ENCODE measurements at places on chromosomes 2 and 18.

- DNase-seq = no peak
Measured at GRCh38 chr2:170024721-170025120, 153.2 kb upstream of the MYO3B start.

GRCh38 chr2:45964223-45964841, 312.9 kb downstream of the PRKCE start:
- DNase-seq = no peak

- no peak for DNase-seq
Measured at GRCh38 chr2:218405746-218406208, 6.1 kb downstream of the CTDSP1 start.

- DNase-seq = no peak
Measured at GRCh38 chr18:6333981-6334380, 80.7 kb downstream of the L3MBTL4 start.

DNA sequence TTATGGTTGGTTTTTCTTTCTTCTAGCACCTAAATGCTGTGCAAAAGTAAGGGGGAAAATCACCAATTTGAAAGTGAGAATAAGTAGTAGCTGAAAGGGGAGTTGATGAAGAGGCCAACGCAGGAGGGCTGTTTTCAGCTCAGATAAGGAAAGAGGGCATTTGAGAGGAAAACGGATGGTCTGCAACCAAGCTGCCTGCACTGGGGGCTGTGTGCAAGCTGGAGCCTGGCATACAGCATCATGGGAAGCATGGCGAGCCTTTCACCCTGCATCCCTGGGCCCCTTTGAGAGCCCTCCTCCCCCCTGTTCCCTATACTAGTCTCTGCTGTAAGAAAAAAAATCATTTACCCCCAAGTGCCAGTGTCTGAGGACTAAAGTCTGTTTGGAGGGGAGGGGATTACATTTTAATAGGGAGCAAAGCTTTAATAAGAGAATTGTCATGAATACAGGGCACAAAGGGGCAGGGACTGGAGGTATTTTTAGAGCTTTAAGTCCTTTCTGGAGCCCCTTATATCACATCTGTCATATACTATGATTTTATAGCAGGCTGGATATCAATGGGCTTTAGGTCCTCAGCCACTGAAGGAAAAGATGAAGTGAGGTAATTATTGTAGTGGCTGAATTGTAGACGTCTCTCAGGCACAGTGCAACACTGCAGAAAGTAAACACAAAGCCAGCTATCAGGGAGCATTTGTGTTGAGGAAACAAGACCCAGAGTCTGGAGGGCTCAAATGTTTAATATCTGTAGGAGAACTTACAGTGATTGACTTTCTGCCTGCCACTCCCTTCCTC, 120.7 kb downstream of the FSHR start:
- DNase-seq = no peak

GRCh38 chr2:223084873-223085272, 32.9 kb downstream of the KCNE4 start:
- DNase-seq = no peak

DNA sequence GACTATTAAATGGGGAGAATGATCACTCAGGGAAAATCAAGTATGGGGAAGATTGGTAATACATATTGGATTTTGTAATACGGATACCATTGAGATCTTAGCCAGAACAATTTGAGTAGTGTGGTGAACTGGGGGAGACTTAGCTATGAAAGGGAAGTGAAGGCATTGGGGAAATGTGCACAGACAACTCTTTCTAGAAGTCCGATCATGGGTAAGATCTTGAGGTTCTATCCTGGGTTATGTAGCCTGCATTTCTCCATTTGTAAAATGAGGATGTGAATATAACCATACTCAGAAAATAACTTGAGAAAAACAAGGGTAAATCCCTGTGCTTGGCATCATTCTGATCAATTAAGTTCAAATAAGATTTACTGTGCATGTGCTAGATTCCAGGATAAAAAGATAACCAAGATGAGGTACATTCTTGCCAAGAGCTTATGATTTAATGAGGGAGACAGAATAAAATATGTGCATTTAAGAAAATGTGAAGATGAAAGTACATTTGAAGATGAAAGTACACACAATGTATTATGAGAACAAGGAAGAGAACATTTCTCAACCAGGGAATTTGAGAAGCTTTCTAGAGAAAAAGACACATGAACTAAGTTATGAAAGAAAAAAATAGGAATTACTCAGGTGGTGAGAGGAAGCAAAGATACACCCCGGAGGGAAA, 49.5 kb downstream of the SLC40A1 start:
- DNase-seq = no peak

DNA sequence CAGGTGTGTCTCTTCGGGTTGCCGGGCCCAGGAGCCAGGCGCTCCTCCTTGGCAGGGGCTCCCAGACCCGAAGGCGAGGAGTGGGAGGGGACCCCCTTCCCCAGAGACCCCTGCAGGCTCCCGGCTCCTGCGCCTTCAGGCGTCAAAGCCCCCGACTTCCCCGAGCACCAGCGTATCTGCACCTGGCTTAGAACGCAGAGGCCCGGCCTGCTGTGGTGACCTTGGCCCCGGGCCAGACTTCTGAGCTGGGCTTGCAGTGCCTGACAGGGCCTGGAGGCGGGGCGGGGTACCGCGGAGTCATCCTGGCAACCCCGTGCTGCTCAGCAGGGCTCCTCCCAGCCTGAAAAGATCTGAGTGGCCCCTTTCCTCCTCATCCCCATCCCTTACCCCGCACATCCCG, 27.0 kb downstream of the SKA1 start:
- no peak for DNase-seq

DNA sequence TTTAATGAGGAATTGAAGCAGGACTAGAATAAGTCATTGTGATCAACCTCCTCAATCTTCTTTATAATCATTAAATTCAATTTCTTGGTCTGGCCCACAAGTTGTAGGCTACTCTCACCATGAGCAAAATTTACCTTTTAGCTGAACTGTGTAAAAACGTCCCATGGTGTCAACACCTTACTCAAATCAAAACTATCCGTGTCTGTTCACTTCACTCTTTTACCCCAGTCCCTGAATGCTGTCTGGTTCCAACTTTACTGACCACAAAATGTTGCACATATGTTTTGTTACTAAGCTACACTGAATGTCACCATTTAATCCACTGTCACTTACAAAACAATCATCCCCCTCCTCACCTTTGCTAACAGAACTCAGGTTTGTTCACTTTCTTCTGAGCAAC, 951.6 kb upstream of the SLC39A10 start:
- DNase-seq = no peak

- DNase-seq = no peak
Measured at GRCh38 chr2:174846218-174846617, 81.9 kb upstream of the CHRNA1 start.

- peak; percentile 8 for DNase-seq
Measured at GRCh38 chr2:149160701-149161217, 122.3 kb downstream of the LYPD6B start.

DNA sequence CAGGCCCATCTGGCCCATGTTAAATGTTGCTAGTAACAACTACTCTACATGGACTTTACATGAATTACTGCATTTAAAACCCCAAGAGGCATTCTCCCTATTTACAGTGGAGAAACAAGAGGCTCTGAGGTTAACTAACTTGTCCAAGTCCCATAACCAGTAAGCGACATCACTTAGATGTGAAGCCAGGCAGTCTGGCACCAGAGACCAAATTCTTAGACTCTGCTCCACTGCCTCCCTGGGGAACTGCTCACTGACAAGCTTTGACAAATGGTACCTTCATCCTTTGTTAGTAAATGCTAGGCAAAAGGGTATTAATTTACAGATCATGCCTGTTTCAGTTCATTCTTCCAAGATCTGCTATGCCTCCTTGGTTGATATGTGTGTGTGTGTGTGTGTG, 124.8 kb downstream of the AFF3 start:
- DNase-seq = no peak

GRCh38 chr18:23718731-23719130, 29.5 kb downstream of the LAMA3 start:
- no peak for DNase-seq

DNA sequence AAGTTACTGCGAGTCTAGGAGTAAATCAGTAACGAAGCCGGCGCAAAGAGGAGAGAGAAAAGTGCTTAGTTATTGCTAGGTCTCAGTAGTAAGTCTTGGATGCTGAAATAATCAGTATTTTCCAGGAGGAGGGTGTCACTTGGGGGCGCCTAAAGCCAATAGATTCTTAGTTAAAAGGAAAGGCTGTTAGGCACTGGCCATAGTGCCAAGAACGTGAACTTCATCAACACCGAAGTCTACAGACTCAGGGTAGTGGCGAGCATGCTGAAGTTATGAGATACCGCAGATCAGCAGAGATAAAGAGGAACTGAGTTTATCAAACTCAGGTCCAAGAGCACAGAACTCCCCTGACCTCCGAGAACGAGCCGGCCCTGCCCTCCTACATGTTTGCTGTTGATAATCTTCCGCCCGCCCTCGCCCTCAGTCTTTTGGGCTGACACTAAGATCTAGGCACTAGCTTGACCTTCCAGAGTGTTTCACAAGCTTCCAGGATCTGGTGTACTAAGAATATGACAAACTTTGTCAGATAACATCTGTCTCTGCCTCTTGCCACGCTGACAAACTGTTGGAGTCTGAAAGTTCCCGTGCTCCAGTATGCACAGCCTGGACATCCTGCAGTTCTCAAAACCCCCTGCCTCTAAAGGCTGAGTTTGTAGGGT, 49.2 kb downstream of the CYB5A start:
- no peak for DNase-seq

GRCh38 chr2:120598416-120598815, 137.3 kb upstream of the GLI2 start:
- DNase-seq = no peak

DNA sequence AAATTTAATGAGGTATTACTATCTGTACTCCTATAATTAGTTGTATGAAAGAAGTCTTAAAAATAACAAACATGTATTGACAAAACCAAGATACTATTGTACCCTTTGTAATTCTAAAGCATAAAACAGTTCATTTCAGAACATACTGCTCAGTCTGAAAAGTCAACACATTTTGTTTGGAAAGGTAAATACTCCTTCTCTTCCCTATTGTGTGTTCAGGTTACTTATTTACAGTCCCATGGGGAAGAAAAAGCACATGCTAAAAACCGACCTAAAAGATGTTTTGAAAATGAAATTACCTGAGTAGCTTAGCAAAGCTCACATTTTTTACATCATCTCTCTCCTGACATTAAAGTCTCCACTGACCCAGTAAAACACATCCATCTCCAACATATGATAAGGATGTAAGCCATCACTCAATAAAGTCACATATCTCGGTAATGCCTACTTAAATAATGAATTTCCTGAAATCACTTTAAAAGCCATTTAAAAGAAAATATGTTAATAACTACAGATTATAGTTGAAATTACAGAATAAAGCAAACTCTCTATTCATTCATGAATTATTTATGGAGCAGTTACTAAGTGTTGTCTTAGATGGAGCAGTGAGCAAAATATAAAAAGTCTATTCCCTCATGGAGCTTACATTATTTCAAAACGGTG, 75.6 kb upstream of the FZD5 start:
- no peak for DNase-seq

DNA sequence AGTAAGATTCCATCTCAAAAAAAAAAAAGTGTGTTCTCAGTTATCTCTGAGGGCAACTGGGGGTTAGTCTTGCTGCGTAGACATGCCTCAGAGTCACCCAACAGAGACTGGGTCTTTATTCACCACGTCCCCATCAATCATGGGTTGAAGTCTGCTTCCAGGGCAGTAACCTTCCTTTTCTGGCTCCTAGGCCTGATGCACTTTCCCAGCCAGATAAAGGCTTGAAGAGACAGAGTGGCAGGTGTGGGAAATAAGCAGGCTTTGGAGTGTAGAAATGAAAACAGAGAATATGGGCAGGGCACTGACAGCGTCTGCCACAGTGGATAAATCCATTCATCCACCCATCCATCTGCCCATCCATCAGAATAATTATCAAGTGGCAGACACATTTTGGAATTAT, 134.1 kb upstream of the LGALSL start:
- DNase-seq = no peak

DNA sequence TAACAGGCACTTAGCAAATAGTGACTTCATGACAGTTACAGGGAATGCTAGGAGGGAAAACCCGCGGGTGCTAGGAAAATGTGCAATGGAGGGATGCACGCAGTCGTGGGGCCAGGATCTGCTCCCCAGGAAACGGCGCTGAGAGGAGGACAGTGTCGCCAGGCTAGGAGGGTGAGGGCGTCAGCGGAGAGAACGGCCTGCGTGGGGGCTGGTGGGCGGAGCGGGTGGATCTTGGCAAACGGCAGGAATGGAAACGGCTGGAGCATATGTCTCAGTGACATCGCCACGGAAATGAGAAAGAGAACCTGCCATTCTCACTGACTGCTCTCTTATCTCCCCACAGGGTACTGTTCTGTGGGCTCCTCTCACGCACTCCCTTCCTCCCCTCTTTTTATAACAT, 478.5 kb upstream of the ID2 start:
- no peak for DNase-seq

DNA sequence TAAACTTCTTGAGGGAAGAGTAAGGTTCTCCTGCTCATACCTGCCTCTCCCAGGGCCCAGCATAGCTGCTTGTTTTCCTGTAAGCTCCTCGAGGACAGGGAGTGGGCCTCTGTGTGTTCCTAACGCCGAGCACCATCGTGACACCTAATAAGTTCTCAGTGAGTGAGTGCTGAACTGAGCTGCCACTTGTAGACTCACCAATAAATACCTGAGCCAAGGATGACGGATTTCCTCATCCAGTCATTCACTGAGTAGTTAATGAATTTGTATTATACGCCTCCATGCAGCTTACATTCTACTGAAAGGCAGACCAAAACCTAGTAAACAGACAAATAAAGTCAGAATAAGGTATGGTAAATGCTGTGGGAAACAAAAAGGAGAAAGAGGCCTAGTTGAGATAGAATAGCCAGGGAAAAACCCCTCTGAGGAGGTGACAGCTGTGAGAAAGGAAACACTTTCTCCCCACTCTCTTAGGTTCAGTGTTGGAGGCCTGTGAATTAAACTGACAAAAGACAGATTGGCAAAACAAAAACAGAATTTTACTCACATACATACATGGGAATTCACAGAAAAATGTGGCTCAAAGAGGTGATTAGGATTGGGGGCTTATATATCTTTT, 138.6 kb downstream of the B3GNT2 start:
- DNase-seq = no peak

GRCh38 chr2:160628811-160629210, 135.2 kb upstream of the RBMS1 start:
- no peak for DNase-seq

DNA sequence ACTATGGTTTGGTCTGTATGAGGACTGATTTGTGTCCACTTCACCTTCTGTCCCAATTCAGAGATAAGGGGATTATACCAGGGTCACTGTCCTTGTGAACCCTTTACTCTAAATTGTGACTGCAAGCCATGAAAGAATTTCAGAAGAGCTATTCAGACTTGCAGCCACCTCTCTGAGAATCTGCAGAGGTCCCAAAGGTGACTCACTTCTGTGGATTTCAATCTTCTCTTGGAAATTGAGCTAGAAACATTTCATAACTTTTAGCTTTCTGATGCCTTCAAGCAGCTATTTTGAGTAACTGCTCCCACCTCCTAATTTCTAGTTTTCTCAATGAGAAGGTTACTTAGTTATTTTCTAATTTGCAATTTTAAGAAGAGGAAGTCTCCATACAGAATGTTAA, 1242.4 kb upstream of the ACVR2A start:
- DNase-seq = no peak

DNA sequence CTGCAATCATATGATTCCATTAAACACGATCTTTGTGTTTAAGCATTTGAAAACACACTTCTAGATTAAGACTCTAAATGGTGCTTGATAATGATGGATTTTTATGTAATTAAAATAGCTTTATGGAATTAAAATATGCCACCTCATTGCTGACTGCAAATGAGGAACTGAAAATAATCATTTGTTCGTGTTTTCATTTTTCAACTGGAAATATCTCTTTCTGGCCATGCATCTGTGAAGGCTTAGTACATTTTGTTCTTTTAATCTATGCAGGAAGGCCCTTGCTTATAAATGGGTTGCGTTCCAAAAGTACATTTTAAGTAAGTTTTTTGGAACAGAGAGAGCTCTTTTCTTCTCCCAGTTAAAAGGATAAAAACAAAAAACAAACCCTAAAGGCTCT, 125.5 kb downstream of the MC4R start:
- DNase-seq = no peak

All from stimulated activated CD8-positive, alpha-beta memory T cell treated with anti-CD3 and anti-CD28 coated beads, Interleukin-4, amount 100 ng/mL, for 1 hour (primary cell).